Nucleus accumbens (tissue), 56 donors: ENCODE measurements at places on chromosomes 5 and 9.

DNA sequence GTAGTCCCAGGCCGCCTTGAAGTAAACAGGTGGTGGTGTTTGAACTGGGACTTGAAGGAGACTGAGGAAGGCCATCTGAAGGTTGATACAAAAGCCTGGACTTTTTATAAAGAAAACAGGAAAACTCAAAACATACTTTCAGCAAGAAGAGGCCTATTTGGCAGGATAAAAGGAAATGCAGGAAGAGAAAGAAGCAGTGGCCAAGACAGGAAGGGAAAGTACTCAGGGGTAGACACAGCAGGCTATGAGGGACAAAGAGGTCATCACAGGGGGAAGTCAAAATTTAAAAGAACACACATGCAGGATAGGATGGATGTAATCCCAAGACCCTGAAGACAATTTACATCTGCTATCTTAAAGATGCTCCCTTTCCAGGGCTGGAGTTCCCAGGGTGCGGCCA lies 13.0 kb downstream of the TLE1 start:
- DNase-seq: no peak

GRCh38 chr5:160537940-160538339 lies 116.3 kb downstream of the PTTG1 start:
- DNase-seq: no peak

DNA sequence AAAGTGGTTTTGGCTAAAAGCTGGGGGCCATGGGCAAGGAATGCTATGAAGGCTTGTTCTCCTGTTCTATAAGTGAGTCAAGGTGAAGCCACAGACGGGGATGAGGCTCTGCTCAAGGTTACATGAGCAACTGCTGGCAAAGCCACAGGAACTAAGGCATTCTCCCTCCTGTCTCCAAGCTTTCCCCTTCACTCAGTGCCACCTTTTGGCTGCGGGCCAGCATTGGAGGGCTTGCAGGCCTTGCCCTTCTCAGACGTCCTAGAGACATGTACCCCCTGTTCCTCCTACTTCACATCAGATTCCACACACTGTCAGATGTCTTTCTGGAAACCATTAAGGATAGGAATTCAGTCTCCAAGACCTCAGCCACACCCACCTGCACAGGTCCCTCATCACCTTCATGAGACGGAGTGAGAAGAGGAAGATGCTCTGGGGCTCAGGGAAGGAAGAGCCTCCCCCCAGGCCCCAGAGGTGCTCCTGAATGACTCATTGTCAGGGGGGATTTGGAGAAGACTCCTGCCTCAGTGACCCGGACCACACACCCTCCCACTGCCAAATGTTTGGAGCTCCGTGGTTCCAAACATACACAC lies 20.5 kb upstream of the MEIKIN start:
- no peak for DNase-seq

DNA sequence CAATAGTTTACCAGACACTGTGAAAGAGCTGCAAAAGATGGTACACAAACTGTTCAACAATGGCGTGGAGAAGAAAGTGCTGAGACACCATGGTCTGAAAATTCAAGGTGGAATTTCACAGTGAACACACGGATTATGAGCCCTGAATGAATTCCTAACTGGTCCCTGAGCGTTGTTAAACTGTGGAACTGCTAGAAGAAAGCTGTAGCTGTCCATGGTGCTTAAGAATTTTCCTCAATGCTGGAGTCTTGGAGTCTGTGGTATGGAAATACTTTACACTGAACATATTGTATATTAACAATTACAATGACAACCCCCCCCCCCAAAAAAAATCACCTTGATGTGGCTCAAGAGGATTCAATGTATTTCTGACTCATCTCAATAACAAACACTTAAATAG lies 68.5 kb downstream of the SLC24A2 start:
- no peak for DNase-seq

GRCh38 chr5:16992444-16992843 lies 56.4 kb upstream of the MYO10 start:
- no peak for DNase-seq

DNA sequence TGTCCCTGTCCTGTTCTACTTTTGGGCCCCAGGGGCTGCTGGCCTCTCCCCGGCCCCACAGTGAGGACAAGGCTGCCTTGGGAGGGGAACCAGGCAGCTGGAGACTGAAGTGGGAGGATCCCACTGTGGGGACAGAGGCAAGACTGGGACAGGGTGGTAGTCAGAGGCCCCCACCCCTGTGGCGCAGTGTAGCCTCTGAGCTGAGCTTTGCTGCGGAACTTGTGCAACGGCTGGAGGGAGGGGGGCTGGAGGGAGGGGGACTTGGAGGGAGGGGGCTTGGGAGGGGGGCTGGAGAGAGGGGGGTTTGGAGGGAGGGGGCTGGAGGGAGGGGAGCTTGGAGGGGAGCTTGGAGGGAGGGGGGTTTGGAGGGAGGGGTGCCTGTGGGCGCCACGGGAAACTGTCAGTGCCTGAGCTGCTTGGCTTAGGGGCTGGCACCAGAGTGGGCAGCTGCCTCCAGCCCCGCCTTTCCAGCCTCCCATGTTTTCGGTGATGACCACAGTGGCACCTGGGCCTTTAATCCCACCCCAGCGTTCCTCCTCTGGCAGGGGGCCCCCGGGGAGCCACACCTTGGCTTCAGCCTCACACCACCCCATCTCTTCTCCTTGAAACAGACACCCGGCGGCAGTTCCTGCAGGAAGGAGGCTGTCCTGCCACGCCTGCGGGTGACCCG lies 2.3 kb upstream of the FUT7 start:
- DNase-seq: no peak

GRCh38 chr5:134250949-134251348 lies 25.1 kb upstream of the PPP2CA start:
- DNase-seq: no peak

- DNase-seq: no peak
These were observed 71.3 kb downstream of the INSL6 start for GRCh38 chr9:5113994-5114748.
